Iris pigment epithelial cell (primary cell): ENCODE measurements at places on chromosomes 4 and X.

DNA sequence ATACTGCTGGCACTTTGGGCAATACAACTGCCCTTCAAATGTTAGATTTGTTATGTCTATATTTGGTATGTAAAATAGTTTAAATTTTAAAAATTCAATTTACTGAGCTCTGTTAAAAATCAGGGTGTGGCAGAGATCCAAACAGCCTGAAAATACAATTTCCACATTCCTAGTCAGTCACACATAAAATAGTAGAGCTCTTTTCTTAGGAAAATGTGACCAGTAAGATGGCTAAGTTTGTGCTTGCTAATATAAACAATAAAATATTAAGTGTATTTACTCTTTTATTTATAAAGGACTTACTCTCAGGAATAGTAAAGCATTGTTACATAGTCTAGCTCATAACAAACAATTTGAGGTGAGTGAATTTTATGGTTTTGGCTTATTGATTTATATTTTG, 200.2 kb downstream of the DKK2 start:
- no peak for DNase-seq

DNA sequence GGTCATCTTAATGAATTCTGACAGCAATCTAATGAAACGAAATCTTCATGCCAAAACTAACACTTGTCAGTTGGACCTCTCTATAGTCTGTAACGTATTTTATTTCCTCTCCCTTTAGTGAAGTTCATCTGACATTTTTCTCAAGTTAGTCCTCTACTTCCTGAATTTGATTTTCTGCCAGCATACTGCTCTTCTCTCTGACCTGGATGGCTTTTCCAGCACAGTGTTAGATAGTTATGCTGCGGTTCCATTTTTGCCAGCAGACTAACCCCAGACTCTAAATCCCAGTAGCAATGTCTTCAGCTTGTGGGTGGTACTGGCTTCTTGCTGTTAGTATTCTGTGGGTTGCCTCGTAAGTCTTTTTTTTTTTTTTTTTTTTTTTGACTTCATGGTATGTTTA, 146.7 kb upstream of the VEGFC start:
- peak; percentile 89 for DNase-seq

DNA sequence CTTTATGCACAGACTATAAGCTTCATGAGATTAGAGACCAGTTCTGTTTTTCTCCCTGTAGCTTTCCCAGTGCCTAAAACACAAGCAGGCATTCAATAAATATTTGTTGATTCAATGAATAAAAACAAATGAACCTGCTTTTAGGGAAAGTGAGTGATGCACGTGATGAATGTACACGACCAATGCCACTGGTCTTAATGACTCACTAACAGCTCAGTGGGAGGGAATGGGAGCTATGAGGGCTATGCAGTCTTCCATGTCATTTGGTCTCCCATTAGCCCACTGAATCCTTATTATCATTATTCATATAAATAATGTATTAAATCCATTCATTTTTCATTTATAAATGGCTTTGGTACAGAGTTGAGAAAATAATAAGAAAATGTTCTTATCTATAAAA, 247.4 kb downstream of the FBXO8 start:
- DNase-seq, result peak; percentile 1

DNA sequence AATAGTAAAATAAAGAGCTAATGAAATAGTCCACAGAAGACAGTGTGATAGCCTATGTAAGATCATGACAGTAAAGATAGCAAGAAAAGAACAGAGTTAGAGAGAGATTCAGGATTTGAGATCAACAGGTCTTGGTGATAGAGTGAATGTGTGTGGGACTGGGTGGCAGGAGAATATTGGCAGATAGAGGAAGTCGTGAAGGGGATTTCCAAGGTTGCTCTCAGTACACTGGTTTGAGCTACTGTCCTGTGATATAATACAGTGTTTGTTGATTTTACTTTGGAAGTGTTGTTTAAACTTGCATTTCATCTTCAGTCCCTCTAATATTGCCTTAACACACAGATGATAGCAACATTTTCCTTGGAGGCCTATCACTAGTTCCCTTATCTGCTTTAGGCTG, 44.1 kb downstream of the DTHD1 start:
- DNase-seq, result no peak

DNA sequence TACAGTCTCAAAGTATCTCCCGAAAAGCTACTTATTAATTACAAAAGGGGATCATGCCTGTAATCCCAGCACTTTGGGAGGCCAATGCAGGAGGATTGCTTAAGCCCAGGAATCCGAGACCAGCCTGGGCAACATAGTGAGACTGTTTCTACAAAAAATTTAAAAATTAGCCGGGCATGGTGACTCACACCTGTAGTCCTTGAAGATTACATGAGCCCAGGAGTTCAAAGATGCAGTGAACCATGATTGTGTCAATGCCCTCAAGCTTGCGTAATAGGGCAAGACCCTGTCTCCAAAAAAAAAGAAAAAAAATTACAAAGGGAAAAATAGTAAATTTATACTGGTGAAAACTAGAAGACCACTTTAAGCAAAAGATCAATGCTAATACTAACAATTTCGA, 3.3 kb upstream of the PORCN start:
- DNase-seq, result no peak

DNA sequence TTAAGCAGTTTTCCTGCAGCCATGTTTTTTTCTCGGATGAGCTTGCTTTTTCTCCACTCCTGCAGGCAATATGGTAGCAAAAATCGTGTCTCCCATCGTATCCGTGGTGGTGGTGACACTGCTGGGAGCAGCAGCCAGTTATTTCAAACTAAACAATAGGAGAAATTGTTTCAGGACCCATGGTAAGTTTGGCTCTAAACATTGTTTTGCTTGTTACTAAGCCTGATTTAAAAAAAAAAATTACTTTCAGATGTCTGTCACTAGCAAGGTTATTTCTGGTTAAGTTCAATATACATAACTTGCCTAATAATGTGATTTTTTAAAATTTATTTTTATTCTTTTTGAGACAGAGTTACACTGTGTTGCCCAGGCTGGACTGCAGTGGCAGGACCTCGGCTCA, 17.5 kb upstream of the GYG2 start:
- no peak for DNase-seq

DNA sequence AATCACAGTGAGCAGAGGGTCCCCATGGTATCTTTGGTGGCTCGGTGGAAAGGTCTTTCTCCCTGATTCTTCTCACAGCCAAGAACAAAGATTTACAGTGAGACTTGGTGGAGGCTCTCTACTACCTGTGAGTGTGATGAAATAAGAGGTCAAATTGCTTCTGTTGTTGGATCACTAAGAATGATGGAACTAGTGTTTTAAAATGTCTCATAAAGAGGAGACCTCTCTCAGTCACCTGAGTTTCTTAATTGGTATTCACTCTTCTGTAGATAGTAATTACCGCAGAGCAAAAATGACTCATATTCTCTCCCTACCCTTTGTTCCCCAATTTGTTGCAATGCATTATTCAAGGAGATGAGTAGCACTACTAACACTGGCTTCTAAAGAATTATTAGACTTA, 100.9 kb upstream of the TBC1D9 start:
- DNase-seq, result no peak

- DNase-seq, result no peak
These were observed 31.5 kb upstream of the S100G start for GRCh38 chrX:16618422-16618821.

DNA sequence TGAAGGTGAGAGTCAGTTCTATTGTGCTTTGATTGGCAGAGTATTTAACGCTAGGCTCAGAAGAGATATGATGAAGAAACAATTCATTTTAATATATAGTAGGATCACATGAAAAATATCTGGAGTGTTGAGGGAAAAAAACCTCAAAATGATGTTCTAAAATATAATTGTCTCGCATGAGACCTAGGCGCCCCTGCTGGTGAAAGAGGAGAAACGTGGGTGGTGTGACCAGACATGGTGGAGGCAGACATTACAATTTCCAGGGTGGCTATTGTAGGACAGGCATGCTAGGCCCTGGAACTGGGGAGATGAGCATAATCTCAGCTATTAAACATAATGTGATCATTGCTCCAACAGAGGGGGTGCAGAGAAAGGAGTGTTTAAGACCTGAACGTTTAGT, 210.0 kb downstream of the HS3ST1 start:
- peak; percentile 5 for DNase-seq

DNA sequence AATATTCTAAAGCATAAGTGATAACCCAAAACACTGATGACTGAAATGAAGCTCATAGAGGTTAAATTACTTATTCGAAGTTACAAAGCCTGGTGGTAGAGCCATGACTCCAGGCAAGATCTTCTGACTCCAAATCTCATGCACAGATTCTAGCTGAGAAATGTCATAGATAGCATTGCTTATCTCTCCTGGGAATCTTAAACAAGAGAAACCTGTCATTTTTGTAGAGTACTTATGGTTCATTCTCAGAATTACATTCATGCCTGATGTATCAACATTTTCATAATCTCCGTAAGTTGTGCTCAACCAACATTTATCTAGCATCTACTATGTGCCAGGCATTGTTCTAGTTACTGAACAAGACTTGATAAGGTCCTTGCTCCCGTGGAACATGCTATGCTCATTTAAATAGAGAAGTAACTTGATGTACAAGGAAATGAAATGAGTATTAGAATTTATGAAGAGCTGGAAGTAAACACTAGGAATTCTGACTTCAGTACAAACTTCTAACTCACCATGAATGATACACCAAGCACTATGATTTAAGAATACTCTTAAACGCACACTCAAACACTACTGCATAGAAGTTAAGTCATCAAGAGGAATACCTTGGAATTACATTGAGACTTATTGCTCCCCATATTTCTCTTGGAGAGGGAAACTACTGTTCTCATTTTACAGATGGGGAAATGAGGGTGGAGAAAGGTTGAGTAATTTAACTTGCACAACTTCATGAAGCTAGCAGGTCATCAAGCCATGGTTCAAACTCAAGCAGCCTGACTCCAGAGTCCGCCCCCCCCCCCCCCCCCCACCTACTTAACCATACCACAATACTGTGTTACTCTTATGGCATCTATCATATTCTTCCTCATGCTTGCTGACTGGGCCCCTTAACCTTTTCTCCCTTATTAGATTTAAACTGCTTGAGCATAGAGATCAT, 45.4 kb downstream of the MBNL3 start:
- DNase-seq, result peak; percentile 6

- DNase-seq, result no peak
These were observed 89.3 kb downstream of the FHDC1 start for GRCh38 chr4:153025406-153025805.

DNA sequence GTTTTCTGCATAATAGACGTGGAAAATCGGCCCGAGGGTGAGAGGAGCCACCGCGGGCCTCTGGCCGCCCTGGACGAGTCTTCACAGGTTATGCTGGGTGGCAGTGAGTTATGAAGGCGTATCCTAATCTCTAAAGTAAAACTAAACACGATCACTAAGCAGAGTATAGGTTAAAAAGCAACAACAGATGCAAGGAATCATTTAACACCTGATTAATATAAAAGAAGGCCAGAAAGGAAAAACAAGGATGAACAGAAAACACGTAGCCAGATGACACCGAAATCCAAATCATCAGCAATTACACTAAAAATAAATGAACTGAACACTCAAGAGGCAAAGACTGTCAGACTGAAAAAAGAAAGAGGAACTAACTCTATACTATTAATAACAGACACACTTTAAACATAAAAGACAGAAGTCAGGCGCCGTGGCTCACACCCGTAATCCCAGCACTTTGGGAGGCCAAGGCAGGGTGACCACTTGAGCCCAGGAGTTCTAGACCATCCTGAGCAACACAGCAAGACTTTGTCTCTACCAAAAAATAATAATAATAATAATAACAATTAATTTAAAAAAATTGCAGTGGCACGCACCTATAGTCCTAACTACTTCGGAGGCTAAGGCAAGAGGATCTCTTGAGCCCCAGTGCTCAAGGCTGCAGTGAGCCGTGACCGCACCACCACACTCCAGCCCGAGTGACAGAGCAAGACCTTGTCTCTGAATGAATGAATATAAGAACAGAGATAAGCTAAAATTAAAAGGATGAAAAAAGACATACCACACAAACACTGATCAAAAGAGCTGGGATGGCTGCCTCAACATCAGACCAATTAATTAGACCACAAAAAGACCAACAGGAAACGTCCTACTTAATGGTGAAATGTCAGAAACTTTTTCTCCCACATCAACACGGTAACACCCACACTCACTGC, 30.0 kb downstream of the CTBP1 start:
- no peak for DNase-seq

DNA sequence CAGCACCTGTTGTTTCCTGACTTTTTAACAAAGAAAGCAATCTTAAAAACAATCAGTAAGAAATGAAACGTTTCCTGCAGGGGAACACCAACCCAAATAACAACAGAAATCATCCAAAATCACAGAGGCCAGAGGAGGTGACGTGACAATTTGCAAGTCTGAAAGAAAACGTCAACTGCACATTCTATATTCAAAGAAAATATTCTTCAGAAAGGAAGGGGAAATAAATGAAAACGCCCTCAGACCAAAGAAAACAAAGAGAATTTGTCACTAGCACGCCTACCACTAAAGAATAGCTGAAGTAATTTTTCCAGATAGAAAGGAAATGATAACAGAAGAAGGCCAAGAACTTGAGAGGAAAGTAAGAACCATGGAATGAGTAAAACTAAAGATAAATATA, 74.4 kb downstream of the CASP3 start:
- no peak for DNase-seq
